ENCODE measurements at places on chromosomes 2 and 18.
A peak's percentile ranks its signal among the peaks of the same experiment; 100 is the strongest.

- no peak for DNase-seq
These were observed 232.4 kb downstream of the MEIS1 start for GRCh38 chr2:66667301-66667700.

DNA sequence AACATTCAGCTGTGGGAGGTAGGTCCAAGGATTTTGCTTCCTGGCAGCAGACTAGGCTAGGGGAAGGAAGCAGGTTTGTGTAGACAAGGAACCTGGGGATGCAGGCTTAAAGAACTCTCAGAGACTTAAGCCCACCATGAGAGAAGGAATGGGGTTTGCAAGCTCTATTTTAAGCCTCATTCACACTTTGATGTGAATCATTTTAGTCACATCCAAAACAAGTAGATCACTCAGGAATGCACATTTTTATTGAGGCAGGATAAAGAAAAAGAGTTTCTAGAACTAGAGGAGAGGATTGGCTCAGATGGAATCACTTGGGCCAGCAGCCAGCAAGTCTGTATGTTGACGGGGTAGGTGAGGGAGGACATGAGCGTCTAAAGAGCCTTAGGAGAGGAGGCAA, 3.3 kb upstream of the NAPG start:
- DNase-seq: no peak

DNA sequence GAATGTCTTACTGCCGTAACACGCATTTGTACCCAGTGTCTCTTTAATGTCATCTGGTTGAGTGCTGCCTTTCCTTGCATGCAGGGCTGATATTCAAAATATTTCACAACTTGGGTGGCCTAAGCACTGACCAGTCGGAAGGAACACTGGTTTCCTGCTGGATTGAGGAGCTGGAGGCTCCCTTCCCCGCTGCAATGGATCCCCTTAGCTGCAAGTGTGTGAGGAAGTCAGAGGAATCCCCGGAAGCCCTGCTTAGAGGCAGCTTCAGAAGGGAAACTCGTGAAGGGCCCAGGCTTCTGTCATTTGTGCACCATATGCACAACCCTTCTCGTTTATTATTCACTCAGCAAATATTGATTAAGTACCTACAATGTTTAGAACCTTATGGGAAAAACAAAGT, 33.2 kb upstream of the SP3 start:
- no peak for DNase-seq

GRCh38 chr2:186995092-186995491, 146.1 kb upstream of the ZSWIM2 start:
- peak; percentile 68 for DNase-seq

DNA sequence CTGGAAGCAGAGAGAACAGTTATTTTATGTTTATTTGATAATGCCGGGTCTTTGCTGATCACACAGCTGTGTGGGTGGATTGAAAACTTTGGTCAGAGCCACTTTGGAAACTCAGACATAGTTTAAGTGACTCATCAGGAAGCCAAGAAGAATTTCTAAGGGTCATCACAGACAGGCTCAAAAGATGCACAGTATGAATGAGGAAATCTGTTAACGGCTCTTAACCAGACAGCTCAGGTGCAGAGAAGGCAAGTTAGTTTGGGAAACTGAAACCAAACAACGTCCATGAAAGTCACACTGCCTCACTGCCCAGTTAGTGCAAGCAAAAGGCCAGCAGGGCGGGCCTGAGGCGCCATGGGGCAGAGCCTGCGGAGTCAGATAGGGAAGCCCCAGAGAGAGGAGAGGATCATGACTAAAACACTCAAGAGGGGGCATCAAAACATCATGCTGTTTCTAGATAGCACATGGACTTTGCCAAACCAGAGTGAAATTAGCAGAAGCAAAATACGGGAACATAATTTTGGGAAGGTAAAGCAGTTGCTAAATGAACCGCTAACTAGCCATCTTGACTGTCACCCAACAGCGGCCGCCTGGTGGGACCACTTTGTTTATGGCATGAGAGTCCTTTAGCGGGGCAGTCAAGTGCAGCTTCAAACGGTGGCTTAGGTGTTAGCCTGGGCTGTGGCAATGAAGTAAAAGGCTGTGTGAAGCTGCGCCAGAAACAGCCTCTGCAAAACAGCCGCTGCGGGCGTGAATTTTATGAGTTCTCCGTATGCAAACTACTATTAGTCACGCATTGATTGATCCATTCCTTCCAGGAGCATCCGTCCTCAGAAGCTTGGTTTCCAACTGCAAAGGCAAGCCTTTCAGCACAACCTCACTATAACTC, 101.2 kb downstream of the KCTD18 start:
- peak; percentile 96 for DNase-seq

GRCh38 chr2:130916438-130916705, 79.7 kb downstream of the ARHGEF4 start:
- no peak for DNase-seq

Data from ELR (cell line).